GM23248 (cell line): ENCODE measurements at places on chromosomes 4 and X. TPM values are rescaled to one million over a fixed set of nuclear protein-coding genes. Genes with fewer than 3 reads are reported as not detected.

PGAM4 gene
- total RNA-seq: not detected in 2 replicates

ZNF157 gene
- total RNA-seq: not detected in 2 replicates

SGMS2 gene
- 116 and 165 TPM in 2 replicates for total RNA-seq

PDZD4 gene
- 1.5 TPM in 1 of 2 replicates, not detected in the other for total RNA-seq

IL3RA gene
- total RNA-seq: not detected in 2 replicates

GRCh38 chrX:24902806-24903205, 113.0 kb downstream of the ARX start:
- H3K4me3 ChIP-seq: no peak overlapping the region
- DNase-seq: peak; percentile 60
- H3K36me3 ChIP-seq: no peaks in the 10 kb centered on the region
- no peak overlapping the region for H3K27ac ChIP-seq
- H3K4me1 ChIP-seq: no peaks in the 10 kb centered on the region
- no peaks in the 10 kb centered on the region for H3K27me3 ChIP-seq

DNA sequence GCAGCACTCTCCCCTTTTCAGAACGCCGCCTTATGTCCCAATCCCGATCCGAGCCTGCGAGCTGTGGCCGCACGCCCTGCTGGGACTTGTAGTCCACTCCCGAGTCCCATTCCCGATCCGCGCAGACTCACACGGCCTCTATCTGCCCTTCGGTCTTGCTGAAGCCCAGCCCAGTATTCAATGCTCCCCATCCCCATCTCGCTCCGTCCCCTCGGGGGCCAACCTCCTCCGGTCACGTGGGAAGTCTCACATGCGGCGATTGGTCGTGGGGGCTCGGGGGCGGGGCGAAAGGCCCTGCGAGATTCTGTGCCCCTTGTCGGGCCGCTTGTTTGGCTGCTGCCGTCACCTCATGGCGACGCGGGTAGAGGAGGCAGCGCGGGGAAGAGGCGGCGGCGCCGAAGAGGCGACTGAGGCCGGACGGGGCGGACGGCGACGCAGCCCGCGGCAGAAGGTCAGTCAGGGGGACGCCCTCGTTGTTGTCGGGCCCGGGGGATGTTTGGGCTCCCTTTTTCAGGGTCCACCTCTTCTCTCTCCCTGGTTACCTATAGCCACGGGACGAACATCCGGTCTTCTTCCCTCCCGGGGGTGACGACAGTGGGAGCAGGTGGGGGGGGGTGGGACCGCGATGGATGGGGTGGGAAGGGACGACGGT, at the start of gene TXLNG:
TXLNG (plus strand) TSS at position 328 of the 652 bp plus-strand sequence; CDS start at position 350, 22 bp downstream.
- H3K4me1 ChIP-seq: no peaks in the 10 kb centered on the region
- no peaks in the 10 kb centered on the region for H3K27me3 ChIP-seq
- H3K27ac ChIP-seq: peak within 1 kb of the TSS; percentile 67

DNA sequence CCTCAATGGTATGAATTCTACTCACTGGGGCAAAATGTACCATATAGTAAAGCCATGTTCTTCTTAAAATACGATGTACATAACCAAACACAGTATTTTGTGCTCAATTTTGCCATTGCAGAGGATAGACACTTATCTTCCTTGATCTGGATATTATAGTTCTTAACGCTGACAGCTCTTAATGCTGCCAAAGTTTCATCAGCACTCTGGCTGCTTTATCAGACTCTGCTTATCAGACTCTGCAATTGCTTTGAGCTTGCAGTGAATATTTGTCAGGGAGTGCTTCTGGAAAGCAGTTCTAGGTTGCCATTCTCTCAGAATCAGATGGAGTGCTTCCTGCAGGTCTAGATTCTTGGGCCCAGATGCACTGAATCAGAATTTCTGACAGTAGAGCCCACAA, 863.1 kb downstream of the CCSER1 start:
- no peak for DNase-seq
- no peak overlapping the region for H3K27ac ChIP-seq
- H3K36me3 ChIP-seq: no peaks in the 10 kb centered on the region
- H3K4me1 ChIP-seq: no peaks in the 10 kb centered on the region
- no peaks in the 10 kb centered on the region for H3K27me3 ChIP-seq

GRCh38 chr4:125620066-125620860, 305.5 kb downstream of the FAT4 start:
- peaks cover 5% of the 10 kb centered on the region; the same call in 1 of the 2 replicates for H3K4me1 ChIP-seq
- H3K27ac ChIP-seq: 0 out of 2 replicates have a peak overlapping the region, but pooled peaks have one; percentile 0
- peak overlapping the region; percentile 9; the same call in 1 of the 2 replicates for H3K4me3 ChIP-seq
- H3K36me3 ChIP-seq: no peaks in the 10 kb centered on the region
- no peaks in the 10 kb centered on the region for H3K27me3 ChIP-seq
- DNase-seq: peak; percentile 2

GRCh38 chr4:150002561-150002960, 75.7 kb upstream of the DCLK2 start:
- no peak overlapping the region for H3K27ac ChIP-seq
- H3K4me1 ChIP-seq: peaks cover 56% of the 10 kb centered on the region
- no peaks in the 10 kb centered on the region for H3K36me3 ChIP-seq
- no peaks in the 10 kb centered on the region for H3K27me3 ChIP-seq

- H3K36me3 ChIP-seq: no peaks in the 10 kb centered on the region
- no peaks in the 10 kb centered on the region for H3K4me1 ChIP-seq
- no peak overlapping the region for H3K27ac ChIP-seq
- DNase-seq: no peak
- H3K4me3 ChIP-seq: no peak overlapping the region
- no peaks in the 10 kb centered on the region for H3K27me3 ChIP-seq
Observed at GRCh38 chrX:133638285-133638684, 223.0 kb upstream of the GPC4 start.

- no peak overlapping the region for H3K27ac ChIP-seq
- no peak for DNase-seq
- H3K4me1 ChIP-seq: no peaks in the 10 kb centered on the region
- no peaks in the 10 kb centered on the region for H3K27me3 ChIP-seq
- no peaks in the 10 kb centered on the region for H3K36me3 ChIP-seq
Observed at GRCh38 chrX:104854790-104855340, 288.9 kb downstream of the IL1RAPL2 start.

DNA sequence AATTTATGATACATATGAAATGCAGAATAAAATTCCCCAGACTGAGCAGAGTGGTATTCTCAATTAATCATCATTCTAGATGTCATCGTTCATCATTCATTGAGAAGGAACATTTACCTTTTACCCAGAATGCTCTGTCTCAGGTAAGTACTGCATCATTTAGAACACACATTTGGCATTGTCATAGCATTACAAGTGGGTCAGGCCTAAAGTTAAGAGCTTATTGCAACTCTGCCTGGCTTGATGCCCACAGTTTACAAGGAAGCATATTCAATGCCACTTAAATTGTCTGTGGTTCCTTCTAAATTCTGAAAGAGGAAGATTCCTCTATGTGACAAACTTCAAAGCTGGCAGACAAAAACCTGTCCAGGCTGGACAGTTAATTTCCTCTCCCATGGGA, 87.3 kb downstream of the CAMK2D start:
- H3K27me3 ChIP-seq: no peaks in the 10 kb centered on the region
- H3K4me1 ChIP-seq: peaks cover 31% of the 10 kb centered on the region
- no peak overlapping the region for H3K4me3 ChIP-seq
- DNase-seq: peak; percentile 10
- no peak overlapping the region for H3K27ac ChIP-seq

GRCh38 chr4:6229095-6229494, 28.7 kb upstream of the JAKMIP1 start:
- no peak for DNase-seq
- H3K36me3 ChIP-seq: no peaks in the 10 kb centered on the region
- no peak overlapping the region for H3K27ac ChIP-seq
- H3K27me3 ChIP-seq: 0 out of 2 replicates have a peak, but pooled peaks cover under 1% of the 10 kb centered on the region

DNA sequence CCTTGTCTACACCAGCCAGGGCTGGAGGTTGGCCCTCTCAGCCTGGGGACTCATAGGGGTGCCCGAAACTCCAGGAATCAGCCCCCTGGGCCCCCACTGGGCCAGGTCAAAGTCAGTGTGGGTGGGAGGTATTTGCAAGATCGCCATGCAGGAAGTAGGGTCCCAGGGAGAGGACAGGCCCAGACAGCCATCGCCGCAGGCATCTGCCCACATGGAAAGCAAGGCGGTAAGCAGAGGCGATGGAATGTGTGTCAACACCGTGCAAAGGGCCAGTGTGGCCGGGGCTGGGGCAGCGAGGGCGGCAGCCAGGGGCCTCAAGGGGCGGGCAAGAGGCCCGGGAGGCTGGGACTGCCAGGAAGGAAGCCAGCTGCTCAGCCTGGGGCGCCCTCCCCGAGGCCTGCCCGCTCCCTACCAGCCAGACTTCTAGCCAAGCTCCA, 19.3 kb upstream of the DUSP9 start:
- H3K27me3 ChIP-seq: no peaks in the 10 kb centered on the region
- no peak overlapping the region for H3K27ac ChIP-seq
- no peaks in the 10 kb centered on the region for H3K4me1 ChIP-seq
- H3K4me3 ChIP-seq: no peak overlapping the region

GRCh38 chr4:23268072-23268771, 575.5 kb downstream of the GBA3 start:
- no peak overlapping the region for H3K27ac ChIP-seq
- DNase-seq: no peak
- H3K36me3 ChIP-seq: no peaks in the 10 kb centered on the region
- H3K4me3 ChIP-seq: no peak overlapping the region
- no peaks in the 10 kb centered on the region for H3K4me1 ChIP-seq

GRCh38 chr4:145041378-145041777, 56.6 kb downstream of the ANAPC10 start:
- H3K4me1 ChIP-seq: peaks cover 18% of the 10 kb centered on the region
- no peaks in the 10 kb centered on the region for H3K36me3 ChIP-seq
- no peak overlapping the region for H3K4me3 ChIP-seq
- H3K27ac ChIP-seq: no peak overlapping the region

DNA sequence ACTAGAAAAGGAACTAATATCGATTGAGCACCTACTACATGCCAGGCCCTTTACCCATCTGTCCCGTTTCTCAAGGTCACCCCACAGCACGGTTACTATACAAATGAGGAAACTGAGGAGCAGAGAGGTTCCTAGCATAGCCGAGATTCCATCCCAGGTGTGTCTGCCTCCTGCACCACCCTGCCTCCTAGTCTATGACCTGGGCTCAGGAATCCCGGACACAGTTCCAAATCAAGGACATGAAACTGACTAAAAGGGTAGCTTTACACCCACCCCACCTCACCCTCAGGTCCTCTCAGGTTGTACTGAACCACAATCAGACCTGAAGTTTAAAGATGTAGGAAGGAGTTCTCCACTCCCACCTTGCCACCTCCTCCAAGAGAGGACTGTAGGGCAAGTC, 55.6 kb downstream of the APBB2 start:
- H3K4me1 ChIP-seq: peaks cover 64% of the 10 kb centered on the region
- no peaks in the 10 kb centered on the region for H3K36me3 ChIP-seq

DNA sequence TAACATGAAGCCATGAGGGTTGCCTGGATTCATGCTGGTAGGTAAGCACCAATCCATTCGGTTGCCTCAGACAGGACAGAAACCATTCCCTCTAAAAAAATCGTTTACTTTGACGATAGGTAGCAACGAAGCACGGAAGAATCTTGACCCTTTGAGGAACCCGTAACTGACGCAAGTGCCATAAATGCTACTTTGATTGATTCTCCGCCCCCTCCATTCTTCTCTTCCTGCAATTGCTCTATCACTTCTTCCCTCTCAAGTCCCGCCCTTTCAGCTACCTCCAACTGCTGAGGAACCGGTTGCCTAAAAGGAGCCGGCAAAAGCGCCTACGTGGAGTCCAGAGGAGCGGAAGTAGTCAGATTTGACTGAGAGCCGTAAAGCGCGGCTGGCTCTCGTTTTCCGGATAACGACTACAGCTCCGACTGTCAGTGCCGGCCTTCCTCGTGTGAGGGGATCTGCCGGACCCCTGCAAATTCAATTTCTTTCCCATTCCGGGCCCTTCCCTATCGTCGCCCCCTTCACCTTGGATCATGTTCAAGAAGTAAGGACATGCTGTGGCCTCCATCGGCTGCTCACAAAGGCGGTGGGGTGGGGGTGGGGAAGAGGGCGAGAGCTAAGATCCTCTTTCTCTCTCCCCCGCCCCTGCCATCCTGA, at the start of gene MCTS1:
MCTS1 (plus strand) TSS at position 395 of the 654 bp plus-strand sequence; CDS start at position 531, 136 bp downstream.
- no peaks in the 10 kb centered on the region for H3K27me3 ChIP-seq
- H3K4me1 ChIP-seq: peaks cover 10% of the 10 kb centered on the region
- H3K27ac ChIP-seq: peak within 1 kb of the TSS; percentile 99
- peak within 1 kb of the TSS; percentile 97 for H3K4me3 ChIP-seq

DNA sequence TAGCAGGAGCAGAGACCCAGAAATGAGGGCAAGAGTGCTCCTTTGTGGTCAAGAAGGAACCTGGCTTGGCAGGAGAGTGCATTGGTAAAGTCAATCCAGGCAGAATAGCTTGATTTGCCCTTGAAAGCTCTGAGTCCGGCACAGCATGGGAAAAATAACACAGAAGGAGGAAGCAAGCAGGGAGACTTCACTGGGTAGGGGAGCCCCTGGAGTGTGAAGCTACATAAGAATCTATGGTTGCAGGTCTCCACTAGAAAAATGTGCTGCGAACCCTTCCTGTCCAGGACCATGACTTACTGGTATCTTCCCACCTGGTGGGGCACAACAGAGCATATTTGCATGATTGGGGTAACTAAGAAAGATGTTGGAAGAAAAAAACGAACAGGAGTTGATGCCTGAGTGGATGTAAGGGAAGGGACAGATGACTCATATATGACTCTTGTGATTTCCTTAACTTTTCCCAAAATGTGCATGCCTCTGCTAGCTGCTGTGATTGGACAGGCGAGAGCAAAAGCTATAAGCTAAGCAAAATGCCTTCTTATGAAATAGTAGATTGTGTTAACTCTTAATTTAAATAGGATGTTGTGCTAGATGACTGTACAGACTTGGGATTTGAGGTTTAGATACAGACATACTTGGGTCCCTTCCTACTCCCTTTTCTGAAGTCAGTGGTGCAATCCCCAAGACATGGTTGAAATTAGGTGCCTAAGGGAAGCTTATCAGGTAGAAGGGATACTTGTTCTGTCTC, 3.3 kb downstream of the IL13RA1 start:
- no peaks in the 10 kb centered on the region for H3K36me3 ChIP-seq
- H3K27me3 ChIP-seq: no peaks in the 10 kb centered on the region
- H3K27ac ChIP-seq: peak overlapping the region; percentile 78
- peaks cover 34% of the 10 kb centered on the region for H3K4me1 ChIP-seq
- DNase-seq: peak; percentile 83
